ENCODE measurements at places on chromosomes 3 and 15.

DNA sequence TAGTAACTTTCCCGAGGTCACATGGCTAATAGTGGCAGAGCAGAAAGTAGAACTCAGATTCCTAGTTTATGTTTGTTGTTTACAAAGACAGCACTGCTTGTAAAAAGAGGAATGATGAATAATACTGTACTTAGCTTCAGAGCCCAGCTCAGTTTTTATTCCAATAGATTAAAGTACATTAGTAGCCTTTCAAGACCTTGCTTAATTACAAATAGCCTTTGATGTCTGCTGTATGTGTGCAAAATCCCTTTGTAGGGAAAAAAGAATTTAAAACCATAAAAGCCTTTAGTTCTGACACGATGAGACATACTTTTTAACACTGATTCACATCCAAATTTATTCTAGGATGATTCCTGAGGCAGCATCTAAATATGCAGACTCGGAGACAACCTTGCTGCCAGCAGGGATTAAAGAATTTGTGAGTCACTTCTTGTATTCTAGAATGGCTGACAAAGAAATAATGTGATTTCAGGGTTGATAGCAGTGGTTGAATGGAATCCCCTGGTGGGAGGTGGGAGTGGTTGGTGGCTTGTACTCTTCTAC, 324.2 kb upstream of the TGFBR2 start:
- DNase-seq: no peak

DNA sequence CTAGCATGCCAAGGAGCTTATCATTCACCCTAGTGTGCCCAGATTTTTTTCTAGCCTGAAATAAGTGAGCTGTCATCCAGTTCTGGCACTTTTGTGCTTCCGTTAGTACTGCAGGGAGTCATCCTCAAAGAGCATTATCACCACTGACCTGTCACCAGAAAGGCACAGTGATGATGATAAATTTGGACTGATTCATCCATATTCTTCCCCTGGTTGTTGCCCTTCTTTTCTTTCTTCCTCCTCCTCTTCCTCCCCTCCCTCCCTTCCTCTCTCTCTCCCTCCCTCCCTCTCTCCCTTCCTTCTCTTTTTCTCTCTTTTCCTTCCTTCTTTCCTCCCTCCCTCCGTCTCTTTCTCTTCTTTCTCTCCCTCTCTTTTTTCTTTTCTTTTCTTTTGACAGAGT, 21.3 kb downstream of the SLC35G2 start:
- DNase-seq: no peak

- no peak for DNase-seq
These were observed 5.4 kb upstream of the LMAN1L start for GRCh38 chr15:74807282-74807681.

GRCh38 chr3:172808969-172809546, 58.5 kb downstream of the ECT2 start:
- no peak for DNase-seq

DNA sequence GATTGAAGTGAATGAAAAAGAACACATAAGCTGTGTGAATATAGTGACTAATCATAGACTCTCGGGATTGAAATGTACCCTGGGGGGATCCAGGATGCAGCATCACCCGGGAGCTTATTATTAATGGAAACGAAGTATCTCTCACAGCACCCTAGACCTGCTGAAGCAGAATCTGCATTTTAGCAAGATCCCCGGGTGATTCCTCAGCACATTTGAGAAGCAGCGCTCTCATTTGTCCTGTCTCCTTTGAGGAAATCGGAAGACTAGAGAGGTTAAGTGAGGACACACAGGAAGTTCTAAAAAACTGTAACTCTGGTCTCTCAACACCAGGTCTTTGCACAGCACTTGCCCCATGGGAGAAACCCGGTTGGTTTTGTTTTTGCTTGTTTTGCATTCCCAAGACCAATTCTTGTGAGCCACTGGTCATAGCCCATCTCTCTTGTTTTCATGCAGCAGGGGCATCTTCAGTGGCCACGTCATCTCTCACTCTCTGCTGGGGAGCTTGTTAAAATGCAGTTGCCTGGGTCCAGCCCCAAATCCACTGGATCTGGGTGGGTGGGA, 30.2 kb downstream of the ZNF710 start:
- DNase-seq: no peak

DNA sequence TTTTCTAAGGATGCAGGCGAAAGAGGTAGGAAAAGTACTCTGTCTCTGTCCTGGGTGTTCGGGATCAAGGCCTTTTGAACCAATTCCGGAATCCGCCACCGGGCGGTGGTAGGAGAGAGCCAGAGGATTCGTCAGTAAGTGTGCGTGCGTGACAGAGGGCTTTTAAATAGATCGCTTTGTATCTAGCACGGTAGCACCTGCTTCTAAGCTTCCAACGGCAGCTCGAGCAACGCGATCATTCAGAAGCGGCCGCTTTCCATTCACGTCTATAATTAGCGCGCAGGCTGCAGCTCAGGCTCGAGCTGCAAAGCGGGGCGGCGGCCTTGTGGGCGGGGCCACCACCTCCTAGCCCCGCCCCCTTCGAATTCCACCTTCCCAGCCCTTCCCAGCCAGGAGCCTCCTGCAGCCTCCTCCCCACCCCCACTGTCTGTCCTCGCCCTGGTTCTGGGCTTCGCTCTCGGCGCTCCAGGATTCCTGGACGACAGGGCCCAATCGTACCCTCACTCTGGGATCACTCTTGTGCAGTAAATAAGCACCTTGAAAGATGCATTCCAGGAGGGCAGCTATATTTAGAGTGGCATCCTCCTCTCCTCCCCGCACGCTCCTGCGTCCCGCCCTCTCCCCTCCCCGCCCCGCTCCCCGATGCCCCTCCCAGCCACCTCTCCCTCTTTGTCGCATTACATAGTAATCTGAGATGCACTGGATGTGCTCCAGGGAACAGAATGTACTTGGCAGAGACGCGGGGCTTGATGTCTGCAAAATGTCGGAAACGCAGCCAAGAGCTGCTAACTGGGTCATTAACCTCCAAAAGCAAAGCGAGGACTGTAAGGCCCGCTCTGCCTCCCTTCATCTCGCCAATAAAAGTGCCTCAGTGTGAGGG, 224.1 kb upstream of the TPRG1 start:
- no peak for DNase-seq

GRCh38 chr15:37425541-37425940, 325.2 kb upstream of the MEIS2 start:
- DNase-seq: no peak

- DNase-seq: no peak
These were observed 609.1 kb upstream of the BCHE start for GRCh38 chr3:166446291-166446690.

DNA sequence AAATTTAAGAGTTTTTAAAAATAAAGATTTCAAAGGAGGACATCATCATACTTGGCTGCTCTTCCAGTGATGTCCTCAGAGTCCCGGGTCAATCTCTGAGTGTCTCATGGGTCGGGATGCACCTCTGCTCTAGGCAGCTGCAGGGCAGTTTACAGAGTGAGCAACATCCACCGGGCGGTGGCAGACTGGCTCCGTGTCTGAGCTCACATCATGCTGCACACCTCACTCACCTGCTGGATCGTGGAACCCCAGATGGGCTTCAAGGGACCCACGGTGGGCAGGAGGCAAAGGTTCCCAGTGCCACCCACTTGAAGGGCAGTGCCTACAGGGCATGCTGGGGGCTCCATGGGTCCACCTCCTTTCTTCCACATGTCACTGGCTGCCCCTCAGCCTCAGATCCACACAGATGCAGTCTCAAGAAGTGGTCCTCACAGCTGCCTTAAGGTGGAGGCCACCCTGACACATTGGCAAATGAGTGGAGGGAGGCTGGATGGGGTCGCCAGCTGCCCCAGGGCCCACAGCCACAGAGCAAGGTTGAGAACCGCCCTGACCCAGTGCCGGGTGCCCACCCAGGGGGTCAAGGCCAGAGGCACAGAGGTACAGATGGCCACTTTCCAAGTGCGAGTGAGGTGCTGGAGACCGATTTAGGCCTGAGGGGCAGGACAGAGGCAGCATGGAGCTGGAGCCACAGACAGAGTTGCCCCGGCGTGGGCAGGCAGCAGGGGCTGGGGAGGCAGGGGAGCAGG, 25.2 kb downstream of the CYFIP1 start:
- no peak for DNase-seq

- no peak for DNase-seq
These were observed 81.7 kb downstream of the OPA1 start for GRCh38 chr3:193674714-193675113.

DNA sequence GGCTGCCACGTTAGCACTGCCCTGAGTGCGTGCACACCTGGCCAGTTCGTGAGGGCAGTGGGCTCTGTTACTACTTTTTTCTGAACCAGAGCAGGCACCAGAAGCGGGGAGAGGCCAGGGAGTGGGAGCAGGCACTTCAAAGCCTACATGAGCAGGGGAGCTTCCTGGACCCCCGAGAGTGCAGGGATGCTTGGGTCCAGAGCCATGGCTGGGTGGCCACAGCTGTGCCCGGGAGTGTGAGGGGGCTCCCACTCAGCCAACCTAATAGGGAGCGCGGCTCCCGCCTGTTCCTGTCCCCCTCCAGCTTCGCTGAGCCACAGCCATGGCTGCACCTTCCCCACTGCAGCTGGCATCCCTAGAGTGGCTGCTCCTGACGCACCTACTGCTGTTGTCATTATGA, 1423.3 kb downstream of the SI start:
- DNase-seq: no peak

- DNase-seq: no peak
These were observed 7.2 kb upstream of the CRYGS start for GRCh38 chr3:186551387-186551786.

DNA sequence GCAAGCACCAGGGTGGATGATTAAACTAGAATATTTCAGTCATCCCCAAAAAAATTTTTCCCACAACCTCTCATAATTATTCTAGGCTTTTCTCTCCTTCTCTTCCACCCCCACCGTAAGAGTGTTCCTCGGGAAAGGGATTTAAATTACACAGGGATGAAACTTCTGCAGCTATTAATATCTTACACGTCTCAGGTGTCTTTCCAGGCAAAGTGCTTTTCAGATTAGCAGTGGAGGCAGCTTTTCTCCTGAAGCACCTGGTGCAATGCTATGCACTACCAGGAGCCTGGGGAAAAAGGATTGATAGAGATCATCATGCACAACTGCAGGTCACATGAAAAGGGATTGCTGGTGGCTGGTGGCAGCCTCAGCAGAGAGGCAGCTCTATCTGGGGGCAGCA, 250.4 kb downstream of the NTRK3 start:
- no peak for DNase-seq

GRCh38 chr15:70357453-70357852, 259.7 kb upstream of the TLE3 start:
- DNase-seq: no peak

DNA sequence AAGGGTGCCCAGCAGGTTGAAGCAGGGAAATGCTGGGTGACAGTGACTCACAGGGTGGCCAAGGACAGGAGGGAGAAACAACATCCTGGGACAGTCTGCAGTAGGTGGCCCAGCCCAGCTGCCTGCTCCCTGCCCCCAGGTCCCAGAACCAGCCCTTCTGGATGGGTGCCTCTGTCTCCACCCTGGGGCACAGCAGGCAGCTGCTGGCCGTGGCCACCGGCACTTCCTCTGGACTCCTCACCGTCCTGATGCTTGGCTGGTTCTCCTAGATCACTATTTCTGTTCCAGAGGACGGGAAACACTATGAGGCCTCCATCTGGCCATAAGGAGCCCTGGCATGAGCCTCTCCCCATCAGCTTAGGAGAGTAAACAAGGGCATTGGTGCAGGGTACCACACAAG, 258.9 kb downstream of the XXYLT1 start:
- DNase-seq: no peak

DNA sequence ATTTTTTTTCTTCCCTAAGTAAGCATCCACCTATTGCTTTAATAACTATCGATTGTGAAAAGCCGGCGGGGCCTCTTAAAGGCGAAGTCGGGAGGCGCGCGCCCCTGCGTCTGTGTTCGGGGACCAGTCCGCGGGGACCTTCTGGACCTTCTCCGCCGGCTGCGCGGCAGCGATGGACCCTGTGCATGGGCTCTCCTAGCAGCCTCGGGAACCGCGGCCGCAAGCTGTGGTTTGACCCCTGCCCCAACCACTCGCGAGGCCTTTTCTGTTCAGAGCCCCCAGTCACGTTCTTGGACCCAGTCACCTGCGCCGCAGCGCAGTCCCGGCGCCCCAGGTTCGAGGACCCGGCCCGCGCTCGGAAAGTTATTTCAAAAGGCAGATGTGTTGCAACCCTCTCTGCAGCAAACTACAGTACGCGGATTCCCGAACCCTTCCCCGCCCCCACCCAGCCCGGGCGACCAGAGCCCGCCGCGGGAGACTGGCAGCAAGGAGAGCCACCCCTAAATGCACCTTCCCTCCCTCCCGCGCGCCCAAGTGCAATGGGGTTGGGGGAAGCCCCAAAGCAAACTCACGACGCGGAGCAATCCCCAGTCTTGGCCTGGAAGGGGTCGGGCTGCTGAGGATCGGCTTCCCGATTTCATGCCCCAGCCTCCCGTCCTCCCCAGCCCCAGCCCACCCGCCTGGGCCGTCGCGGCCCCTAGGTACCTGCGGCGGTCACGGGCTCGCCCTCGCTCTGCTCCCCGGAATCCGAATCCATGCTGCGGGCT, 684 bp downstream of the TNFAIP8L3 start:
- no peak for DNase-seq

DNA sequence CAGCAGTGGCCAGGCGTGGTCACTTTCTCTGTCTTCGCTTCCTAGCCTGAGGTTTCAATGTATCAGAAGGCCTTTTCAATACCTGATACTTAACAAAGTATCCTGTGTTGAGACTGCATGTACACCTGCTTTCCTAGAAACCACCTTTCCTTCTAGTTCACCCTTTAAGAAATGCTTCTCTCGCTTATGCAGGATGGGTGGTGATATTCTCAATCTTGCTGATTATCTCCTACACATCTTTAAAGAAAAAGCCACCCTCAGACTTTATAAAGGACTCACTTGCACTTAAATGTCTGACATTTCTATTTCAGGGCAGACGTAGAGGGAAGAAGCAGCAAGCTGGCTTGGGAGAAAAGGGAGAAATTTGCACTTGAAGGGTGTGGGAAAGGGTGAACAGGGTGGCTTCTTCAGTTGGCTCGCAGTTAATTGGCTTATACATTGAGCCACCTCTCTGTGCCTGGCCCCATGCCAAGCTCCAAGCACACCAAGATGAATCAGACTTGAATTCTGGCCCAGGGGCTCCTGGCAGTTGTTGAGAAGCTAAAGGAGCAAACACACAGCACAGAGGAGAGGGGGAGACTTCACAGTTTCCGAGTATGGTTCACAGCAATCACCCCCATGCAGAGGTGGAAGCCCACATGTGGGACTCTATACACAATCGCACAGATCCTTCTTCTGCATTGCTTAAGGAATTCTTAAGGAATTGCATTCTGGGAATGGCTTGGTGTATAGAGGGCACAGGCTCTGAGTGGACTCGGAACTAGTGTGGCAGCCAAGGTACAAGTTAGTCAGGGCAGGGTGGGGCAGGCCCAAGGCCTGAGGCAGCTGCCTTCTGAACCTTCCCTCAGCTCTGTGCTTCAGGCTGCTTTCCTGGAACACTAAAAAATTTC, 1.3 kb downstream of the ARL6IP5 start:
- DNase-seq: peak; percentile 57

DNA sequence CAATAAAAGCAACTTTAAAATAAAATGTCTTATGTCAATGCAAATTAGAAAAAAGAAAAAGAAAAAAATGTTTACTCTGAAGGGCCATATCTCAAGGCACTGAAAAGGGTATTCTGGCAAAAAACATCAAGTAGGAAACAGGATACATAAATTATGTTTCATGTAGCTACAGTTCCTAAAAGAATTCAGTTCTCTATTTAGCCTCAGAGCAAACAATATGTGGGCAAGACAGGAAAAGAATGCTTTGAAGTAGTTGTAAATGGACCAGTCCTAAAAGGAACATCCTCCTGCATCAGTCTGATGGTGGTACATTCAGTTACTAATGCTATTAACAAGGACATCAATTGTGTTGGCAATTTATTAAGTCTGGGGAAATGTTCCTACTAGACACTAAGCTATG, 8.1 kb downstream of the COMMD2 start:
- no peak for DNase-seq
